AML-193 (cell line): ENCODE measurements at places on chromosomes 6 and 20.

GRCh38 chr6:97963193-97963592 is 680.2 kb upstream of the MMS22L start:
- DNase-seq, result no peak

DNA sequence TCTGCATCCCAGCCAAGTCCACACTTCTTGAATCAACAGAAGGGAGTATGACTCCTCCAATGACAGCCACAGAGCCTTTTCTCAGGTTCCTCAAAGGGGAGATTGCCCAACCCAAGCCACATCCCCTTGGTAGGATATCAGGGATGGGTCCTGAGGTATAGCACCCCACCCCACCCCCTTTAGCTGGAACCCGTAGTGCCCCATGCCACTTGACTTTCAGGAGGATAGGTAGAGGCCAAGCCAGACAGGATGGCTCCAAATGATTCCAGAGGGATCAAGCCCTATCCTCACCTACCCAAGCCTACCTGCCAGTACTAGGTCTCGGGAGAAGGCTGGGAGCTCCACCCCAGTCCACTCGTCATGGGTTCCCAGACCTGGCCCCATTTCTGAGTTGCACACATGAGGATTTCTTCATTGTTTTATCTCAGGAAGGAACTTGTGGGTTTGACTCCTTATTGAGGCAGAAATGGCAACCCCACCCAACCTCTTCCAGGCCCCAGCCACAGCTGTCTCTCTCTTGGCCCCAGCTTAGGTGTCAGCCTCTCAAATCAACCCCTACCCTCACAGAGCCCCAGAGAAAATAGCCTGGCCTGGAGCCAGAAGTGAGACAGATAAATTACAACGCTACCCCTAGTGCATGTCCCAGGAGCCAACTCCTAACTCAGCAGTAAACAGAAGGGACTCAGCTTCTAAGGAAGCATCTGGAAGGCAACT is 3.6 kb downstream of the CCND3 start:
- peak; percentile 98 for DNase-seq

DNA sequence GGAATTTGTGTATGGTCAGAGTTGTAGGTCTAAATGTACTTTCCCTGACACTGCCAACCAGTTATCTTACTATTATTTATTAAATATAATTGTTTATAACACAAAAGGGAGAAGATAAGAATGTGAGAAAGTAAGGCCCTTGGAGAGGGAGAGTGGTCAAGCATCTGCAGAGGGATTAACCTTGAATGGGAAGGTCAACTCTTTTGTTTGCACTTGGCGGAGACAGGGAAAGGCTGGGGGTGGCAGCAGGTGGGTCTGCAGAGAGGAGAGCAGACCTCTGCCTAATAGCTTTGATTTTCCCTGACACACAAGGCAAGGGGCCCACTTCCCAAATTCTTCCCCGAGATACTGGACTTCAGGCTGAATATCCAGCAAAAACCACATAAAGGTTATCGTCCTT is 4.2 kb downstream of the LRP11 start:
- no peak for DNase-seq

GRCh38 chr6:31125586-31126363 is 5.5 kb upstream of the CDSN start:
- DNase-seq, result no peak

GRCh38 chr20:41119614-41120561 is 17.5 kb upstream of the PLCG1 start:
- no peak for DNase-seq

- no peak for DNase-seq
Measured at GRCh38 chr6:161353208-161353613, 79.3 kb upstream of the AGPAT4 start.

- no peak for DNase-seq
Measured at GRCh38 chr20:4774207-4774606, 52.5 kb downstream of the PRND start.

DNA sequence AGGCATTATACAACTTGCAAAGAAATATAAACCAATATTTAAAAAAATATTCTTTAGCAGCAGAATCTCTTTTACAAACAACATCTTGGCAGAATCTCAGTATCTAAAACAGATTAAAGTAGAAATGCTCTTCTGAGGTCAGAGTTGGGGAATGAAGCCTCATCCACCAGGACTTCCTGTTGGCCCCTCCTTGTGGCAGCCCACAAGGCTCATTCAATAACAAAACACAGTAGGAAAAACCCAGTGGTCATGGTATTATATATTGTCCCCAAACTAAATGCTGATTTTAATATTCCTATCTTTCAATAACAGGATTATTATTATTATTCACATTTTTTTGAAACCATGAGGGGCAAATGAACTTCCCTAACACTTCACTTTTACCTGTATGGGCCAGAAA is 368.6 kb downstream of the BTBD9 start:
- DNase-seq, result no peak

- DNase-seq, result no peak
Measured at GRCh38 chr6:67094431-67094946, 1387.5 kb upstream of the EYS start.

DNA sequence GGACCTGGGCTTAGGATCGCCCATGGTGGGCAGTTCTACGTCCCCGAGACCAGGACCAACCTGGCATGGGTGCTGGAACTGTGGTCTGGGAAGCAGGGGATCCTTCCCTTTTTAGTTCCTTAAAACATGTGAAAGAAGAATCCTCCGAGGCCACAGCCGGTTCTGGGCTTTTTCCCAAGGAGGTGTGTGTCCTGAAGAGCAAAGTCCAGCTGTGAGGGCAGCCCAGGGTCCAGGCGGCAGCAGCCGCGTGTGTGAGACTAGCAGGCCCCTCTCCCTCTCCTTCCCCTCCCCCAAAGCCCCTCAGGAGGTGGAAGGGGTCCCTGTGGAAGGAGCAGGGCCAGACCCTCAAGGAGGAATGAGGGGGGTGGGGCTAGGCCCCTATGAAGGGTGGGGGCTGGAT is 35.1 kb upstream of the PCMTD2 start:
- DNase-seq, result no peak

GRCh38 chr6:166998256-166999144 is 697 bp upstream of the CEP43 start:
- DNase-seq, result peak; percentile 21

GRCh38 chr6:129485746-129486145 is 224.2 kb downstream of the ARHGAP18 start:
- DNase-seq, result no peak

GRCh38 chr20:3277686-3278465 is 38.9 kb upstream of the SLC4A11 start:
- DNase-seq, result no peak

- DNase-seq, result no peak
Measured at GRCh38 chr20:35870541-35871258, 83.6 kb downstream of the SCAND1 start.

DNA sequence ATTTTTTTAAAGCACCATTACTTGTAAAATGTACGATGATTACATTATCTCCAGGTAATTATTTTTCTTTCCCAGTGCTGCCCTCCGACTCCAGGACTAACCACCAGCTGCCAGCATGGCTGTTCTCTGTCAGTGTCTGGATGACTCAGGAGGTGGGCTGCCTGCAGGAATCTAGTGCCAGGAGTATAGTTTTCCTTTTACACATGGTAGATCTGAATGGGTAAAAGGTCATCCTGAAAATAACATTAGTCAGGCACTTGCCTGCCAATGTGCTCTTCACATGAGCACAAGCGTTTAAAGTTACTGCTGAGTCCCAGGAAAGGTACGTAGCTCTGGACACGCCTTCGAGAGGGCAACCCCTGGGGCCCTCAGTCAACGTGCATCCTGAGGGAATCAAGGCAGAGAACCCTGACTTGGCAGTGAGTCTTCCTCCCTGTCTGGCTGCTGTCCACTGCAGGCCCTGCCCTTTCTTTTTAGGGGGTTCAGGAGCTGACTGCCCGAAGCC is 2.4 kb downstream of the DYNLT1 start:
- DNase-seq, result no peak

- DNase-seq, result no peak
Measured at GRCh38 chr6:132087391-132087790, 136.2 kb upstream of the CCN2 start.

DNA sequence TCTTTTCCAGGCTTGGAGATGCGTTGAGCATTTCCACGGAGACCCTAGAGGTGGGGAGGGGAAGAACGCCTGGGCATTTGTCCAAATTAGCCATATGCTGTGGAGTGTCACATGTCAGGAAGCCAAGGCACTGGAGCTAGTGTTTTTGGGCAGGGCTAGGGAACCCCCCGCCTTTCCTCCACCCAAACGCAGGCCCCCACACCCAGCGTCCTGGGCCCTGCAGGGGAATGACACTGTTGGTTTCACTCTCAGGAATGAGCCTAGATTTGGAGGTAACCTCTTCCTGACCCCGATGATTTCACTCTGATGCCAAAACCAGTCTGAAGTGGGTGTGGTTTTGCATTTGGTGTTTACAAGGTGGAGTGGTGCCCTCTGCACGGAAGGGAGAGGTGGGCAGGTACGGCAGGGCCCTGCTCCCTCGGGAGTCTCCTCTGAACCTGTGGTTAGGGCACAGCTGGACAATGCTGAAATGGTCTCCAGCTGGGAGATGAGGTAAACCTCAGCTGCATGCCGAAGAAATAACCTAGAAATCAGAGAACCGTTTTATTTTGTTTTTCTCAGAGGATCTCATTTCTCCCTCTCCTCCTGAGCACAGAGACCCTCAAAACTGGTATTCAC is 29.5 kb downstream of the MTHFD1L start:
- DNase-seq, result no peak

DNA sequence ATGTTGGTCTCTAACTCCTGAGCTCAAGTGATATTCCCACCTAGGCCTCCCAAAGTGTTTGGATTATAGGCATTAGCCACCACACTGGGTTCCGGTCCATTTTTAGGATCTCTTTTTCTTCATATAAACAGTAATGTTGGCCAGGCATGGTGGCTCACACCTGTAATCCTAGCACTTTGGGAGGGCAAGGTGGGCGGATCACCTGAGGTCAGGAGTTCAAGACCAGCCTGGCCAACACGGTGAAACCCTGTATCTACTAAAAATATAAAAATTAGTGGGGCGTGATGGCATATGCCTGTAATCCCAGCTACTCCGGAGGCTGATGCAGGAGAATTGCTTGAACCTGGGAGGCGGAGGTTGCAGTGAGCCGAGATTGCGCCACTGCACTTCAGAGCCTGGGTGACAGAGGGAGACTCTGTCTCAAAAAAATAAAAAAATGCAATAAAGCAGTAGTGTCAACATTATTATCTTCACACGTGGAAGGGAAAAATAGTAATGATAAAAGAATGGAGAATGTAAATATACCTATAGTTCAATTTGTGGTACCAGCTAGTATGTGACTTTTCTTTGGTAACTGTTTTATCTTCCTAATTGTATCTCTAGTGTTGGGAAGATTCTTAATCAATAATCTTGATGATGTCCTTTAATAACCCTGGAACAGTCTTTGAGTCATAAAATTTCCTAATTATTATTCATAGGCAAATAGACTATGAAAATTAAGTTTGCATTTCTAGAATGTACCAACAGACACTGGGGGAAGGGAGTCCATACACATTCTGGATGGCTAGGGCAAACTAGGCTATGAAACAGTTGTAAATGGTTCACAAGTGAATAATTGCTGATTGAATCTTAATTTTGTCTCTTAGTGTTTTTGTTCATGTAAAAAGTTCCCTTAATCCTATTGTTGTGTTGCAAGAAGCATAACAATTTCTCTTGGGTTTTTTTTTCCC is 3.6 kb downstream of the PARD6B start:
- no peak for DNase-seq

DNA sequence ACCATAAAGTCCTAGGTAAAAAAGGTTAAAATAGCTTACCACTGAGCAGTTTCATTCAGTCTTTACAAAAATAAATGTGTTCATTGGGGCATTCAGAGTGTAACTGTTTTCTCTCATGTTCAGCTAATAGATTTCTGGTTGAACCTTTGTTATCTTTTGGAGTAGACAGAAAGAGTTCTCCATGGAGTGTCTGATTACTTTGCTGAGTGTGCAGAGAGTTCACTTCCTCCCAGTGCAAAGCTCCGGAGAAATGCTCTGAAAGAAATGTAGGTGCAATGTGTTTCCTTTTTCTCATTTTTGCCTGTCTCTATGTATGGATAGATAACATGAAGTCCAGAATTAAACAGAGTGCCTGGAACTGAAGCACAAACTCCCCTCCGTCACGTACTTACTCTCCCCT is 52.6 kb downstream of the JAG1 start:
- no peak for DNase-seq

- DNase-seq, result no peak
Measured at GRCh38 chr6:53628354-53629119, 37.0 kb downstream of the KLHL31 start.
